CD4-positive, alpha-beta memory T cell (primary cell): ENCODE measurements at places on chromosomes 4 and X. TPM values are rescaled to one million over a fixed set of nuclear protein-coding genes. Genes with fewer than 3 reads are reported as not detected.

DNA sequence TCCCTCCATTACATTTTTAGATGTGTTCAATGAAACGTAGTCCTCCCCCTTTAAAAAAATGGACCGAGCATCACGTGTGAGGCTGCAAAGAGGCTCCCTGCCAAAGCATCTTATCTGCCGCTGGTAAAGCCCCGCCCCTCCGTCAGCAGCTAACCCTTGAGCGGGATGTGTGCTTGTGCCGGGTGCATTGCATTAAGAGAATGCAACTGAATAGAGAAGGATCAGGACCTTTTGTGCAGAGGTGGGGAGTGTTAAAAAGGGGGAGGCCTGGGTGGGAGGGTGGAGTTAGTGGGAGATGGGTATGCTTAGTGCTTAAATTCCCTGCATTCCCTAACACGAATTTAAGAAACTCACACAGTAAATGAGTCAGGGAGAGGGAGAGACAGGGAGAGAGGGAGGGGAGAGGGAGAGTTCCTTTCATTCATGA, 66.0 kb downstream of the TBL1X start:
- H3K27ac ChIP-seq: no peak overlapping the region
- no peak overlapping the region for H3K4me3 ChIP-seq
- no peaks in the 10 kb centered on the region for H3K36me3 ChIP-seq

GRCh38 chrX:127085939-127086338, 266.4 kb downstream of the PRR32 start:
- H3K27ac ChIP-seq: no peak overlapping the region
- H3K4me3 ChIP-seq: no peak overlapping the region
- H3K27me3 ChIP-seq: no peaks in the 10 kb centered on the region

DNA sequence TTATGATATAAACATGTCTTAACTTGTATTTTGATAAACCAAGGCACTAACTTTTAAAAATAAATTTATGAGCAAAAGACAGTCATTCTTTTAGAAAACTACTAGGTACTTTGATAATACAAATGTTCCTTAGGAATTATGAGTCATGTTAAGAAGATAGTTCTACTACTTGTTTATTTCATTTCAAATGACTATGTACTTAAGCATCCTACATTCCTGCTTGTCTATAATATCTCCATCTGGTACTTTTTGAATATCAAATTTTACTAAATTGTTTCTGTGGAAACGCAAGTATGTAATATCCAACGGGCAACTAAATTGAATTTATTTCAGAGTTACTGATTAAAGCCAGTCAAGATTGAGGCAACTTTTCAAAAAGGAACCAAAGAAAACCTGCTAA, 61.8 kb downstream of the CAMK2D start:
- H3K36me3 ChIP-seq: no peaks in the 10 kb centered on the region
- H3K4me1 ChIP-seq: peaks cover 1% of the 10 kb centered on the region
- no peaks in the 10 kb centered on the region for H3K27me3 ChIP-seq
- no peak overlapping the region for H3K4me3 ChIP-seq

Gene POLN
- 4.4 TPM for total RNA-seq

DNA sequence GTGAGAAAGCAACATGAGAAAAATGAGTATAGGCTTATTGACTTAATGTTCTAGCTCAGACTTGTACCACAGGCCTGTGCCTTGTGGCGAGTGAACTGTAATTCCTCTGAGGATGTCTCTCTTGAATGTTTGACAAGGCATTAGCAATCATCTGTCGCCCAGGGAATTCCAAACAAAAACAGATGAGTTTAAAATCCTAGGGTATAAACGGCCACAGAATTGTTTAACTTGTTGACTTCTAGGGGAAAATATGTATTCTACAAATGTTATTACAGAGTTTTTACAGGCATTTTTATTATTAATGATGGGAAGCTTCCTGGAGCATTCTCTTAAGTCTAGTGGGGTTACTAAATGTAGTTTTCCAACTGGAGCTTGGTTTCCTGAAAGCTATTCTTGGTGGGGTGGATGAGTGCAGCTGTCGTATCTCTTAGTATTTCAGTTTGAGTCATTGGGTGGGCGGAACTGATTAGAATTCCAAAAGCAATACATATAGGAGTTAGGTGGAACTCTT, 40.6 kb downstream of the ARHGAP10 start:
- no peak overlapping the region for H3K4me3 ChIP-seq
- H3K27ac ChIP-seq: no peak overlapping the region
- no peaks in the 10 kb centered on the region for H3K4me1 ChIP-seq
- DNase-seq: no peak
- no peaks in the 10 kb centered on the region for H3K36me3 ChIP-seq

- H3K4me3 ChIP-seq: no peak overlapping the region
- no peak overlapping the region for H3K27ac ChIP-seq
- no peaks in the 10 kb centered on the region for H3K36me3 ChIP-seq
- no peaks in the 10 kb centered on the region for H3K4me1 ChIP-seq
- no peaks in the 10 kb centered on the region for H3K27me3 ChIP-seq
- DNase-seq: no peak
These were observed 372.6 kb downstream of the OPHN1 start for GRCh38 chrX:68060506-68061205.

DNA sequence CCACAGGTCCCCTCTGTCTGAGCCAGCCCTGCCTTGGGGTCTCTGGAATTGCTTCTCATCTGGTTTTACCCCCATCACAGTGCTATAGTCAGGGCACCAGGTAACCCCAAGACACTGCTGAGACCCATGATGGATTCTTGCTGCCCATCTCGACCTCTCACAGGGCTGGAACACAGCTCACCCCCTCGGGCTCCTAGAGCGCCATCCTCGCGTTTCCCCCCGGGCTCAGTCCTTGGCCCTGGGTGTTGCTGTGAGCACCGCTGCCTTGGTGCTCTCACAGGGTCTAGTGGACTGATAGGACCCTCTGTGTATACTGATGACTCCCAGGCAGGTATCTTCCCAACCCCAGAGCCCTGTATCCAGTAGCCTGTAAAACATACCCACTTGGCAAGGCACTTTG, 8.8 kb downstream of the MAEA start:
- peaks cover 36% of the 10 kb centered on the region for H3K36me3 ChIP-seq
- H3K27me3 ChIP-seq: no peaks in the 10 kb centered on the region
- DNase-seq: no peak
- H3K27ac ChIP-seq: no peak overlapping the region

Gene JAKMIP1
- 3.0 TPM for total RNA-seq

DNA sequence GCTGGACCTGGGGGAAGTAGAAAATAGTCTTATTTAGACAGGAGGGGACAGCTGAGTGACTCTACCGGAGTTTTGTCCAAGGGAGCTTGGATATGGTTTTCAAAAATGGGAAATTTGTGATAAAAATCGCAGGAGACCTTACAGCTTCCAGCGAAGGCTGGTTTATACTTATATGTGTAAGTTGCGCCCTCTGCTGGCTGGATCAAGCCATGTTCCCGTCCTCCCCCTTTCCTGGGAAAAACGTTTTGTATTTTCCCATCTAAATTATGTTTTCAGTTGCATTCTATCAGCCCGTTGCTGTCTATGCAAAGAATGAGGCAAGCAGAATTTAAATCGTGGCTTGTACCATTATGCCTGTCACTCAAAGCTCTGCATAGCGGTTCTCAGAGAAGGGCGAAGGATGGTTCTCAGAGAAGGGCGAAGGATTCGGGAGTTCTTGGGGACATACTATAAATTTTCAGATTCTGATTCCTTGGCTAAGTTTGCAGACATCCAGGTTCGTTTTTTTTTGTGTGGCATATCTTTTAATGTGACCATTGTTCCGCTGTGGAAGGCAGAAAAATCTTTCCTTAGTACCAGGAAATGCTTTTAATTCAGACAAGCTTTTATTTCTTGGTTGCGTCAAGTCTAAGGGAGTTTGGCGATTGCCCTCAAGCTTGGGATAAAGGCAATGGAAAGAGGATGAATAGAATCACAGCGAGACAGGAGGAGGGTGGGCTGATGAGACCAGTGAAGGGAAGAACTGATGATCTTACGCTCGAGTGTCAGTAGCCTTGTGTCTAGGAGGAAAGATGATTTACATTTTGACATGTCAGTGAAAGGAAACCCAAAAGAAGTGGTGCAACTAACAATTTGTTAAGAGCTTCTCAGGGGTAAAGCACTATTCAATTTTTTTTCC, 128.5 kb upstream of the ARX start:
- H3K27me3 ChIP-seq: no peaks in the 10 kb centered on the region
- no peaks in the 10 kb centered on the region for H3K4me1 ChIP-seq
- H3K27ac ChIP-seq: no peak overlapping the region
- no peaks in the 10 kb centered on the region for H3K36me3 ChIP-seq
- DNase-seq: peak; percentile 33

GRCh38 chr4:88660446-88661294, 37.0 kb downstream of the NAP1L5 start:
- no peak overlapping the region for H3K4me3 ChIP-seq
- peaks cover 9% of the 10 kb centered on the region for H3K36me3 ChIP-seq

DNA sequence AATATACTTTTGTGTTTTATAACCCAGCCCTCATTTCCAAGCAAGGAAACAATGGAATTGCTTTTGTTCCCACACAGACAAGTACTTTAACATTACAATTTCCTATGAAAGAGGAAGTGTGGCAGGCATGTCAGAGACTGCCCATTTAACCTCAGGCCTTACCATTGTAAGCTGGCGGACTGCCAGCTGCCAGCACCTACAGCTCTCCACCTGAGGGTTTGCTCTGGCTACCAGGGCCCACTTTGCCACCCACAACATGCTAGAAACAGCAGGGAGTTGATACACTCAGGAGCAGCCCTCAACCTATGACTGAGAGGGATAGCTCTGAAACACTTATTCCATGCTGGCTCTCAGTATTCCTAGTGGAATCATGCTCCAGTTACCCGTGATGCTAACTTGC, 152.3 kb upstream of the PRDX4 start:
- H3K36me3 ChIP-seq: no peaks in the 10 kb centered on the region
- H3K27ac ChIP-seq: no peak overlapping the region
- no peak for DNase-seq

DNA sequence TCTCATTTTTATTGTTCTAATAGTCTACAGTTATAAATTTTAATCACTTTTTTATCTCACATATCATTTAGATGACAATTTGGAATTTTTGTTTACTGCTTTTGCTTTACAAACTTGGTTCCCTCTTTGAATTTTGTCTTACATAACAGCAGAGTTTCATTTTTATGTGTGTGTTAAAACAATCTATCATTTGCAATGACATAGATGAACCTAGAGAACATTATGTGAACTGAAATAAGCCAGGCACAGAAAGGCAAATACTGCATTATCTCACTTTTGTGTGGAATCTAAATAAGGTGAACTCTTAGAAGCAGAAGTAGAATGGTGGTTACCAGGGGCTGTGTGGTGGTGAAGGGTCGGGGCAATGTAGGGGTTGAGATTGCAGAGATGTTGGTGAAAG, 170.7 kb downstream of the GASK1B start:
- DNase-seq: no peak
- H3K36me3 ChIP-seq: no peaks in the 10 kb centered on the region

Gene CTAG1A
- not detected for total RNA-seq

- no peak for DNase-seq
- H3K4me3 ChIP-seq: no peak overlapping the region
- no peaks in the 10 kb centered on the region for H3K36me3 ChIP-seq
- no peaks in the 10 kb centered on the region for H3K27me3 ChIP-seq
- H3K4me1 ChIP-seq: no peaks in the 10 kb centered on the region
- no peak overlapping the region for H3K27ac ChIP-seq
These were observed 21.6 kb upstream of the VEGFD start for GRCh38 chrX:15405846-15406245.

DNA sequence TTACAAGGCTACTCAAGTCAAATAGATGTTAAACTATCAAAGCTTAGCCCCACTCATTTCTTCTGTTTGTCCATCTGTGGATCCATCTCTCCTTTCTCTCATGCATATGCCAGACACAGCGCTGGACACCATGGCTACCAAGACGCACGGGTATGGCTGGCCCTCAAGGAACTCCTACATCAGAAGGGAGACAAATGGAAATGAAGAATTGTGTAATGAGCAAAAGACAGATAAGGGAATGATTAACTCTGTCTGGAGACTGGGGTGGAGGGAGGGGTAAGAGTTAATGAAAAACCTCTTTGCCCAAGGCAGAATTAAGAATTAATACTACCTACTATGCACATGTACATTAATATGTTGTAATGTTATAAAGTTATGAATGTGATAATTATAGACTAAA, 88.1 kb downstream of the MGST2 start:
- no peak for DNase-seq
- no peak overlapping the region for H3K4me3 ChIP-seq
- no peaks in the 10 kb centered on the region for H3K27me3 ChIP-seq

DNA sequence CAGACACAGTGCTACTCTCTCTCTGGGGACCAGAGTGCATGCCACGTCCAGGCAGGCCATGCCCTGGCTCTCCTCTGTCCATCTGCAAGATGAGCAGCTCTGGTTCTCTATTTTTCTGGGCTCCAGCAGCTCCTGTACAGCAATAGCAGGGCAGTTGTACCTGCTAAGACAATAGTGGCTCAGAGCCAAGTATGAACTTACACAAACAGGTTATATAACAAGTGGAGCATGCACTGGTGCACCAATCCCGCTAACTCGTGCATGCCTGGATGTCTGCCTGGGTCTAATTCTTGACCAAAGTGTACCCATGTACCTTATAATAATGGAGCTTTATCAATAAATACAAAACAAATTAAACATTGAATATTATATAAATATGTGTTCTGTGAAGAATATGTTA, 392.3 kb downstream of the CENPC start:
- H3K27ac ChIP-seq: no peak overlapping the region
- no peaks in the 10 kb centered on the region for H3K27me3 ChIP-seq
- no peak for DNase-seq
- no peaks in the 10 kb centered on the region for H3K4me1 ChIP-seq

DNA sequence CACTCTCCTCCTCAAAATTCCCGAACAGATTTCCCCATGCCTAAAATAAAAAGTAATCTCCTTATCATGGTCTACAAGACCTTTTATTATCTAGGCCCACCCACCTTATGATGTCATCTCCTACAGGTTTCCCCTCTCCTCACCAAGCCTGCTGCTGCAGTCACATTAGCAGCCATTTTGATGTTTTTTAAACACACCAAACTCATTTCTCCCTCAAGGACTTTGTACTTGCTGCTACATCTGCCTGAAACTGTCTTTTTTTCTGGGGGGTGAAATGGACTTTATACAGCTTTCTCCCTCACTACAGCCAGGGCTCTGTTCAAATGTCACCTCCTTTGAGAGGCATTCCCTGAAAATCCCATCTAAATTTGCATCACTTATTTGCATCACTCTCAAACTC, 90.2 kb upstream of the TAB3 start:
- no peaks in the 10 kb centered on the region for H3K4me1 ChIP-seq
- H3K27ac ChIP-seq: no peak overlapping the region
- DNase-seq: no peak
- H3K36me3 ChIP-seq: no peaks in the 10 kb centered on the region

- no peak for DNase-seq
- H3K4me3 ChIP-seq: no peak overlapping the region
- no peak overlapping the region for H3K27ac ChIP-seq
- H3K36me3 ChIP-seq: no peaks in the 10 kb centered on the region
- no peaks in the 10 kb centered on the region for H3K27me3 ChIP-seq
These were observed 93.3 kb upstream of the PDE5A start for GRCh38 chr4:119721878-119722277.

- H3K36me3 ChIP-seq: no peaks in the 10 kb centered on the region
- peak overlapping the region; percentile 61 for H3K4me3 ChIP-seq
- peaks cover 17% of the 10 kb centered on the region for H3K4me1 ChIP-seq
These were observed 10.3 kb downstream of the ATP5ME start for GRCh38 chr4:663438-664428.

Gene USP17L28
- total RNA-seq: not detected
